ENCODE measurements at places on chromosomes 11 and 22.

- DNase-seq = peak; percentile 14
Measured at GRCh38 chr11:111324277-111324720, 26.0 kb downstream of the POU2AF3 start.

DNA sequence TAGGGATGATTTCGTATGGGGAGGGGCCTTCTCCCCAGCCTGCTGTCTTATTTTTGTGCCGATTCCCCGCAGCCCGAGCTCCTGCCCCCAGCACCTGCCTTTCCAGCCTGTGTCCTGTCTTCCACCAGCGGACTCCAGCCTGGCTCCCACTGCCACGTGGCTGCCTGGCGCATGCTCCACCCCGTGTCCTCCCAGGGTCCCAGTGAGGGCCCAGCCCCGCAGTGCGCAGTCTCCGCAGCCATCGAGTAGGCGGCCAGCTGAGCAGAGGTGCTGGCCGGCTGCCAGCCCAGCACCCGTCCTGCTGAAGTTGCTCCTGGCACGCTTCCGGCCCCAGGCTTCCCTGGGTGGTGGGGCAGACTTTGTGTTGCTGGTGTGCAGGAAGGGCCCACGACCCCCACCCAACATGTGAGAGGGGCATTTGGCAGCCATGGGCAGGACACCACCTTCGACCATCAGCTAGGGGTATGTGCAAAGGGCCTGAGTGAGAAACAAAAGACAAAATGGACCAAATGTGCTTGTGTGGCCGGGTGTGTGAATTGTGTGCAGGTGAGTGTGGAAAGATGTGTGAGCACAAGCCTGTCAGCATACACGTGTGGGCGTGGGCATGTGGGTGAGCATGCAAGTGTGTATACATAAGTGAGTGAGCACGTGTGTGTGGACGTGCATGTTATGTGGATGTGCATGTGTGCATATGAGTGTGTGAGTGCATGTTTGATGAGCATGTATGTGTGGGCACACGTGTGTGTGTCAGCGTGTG, 55.9 kb downstream of the RTN4R start:
- no peak for DNase-seq

- DNase-seq = peak; percentile 18
Measured at GRCh38 chr22:27918341-27919221, 475 bp downstream of the PITPNB start.

DNA sequence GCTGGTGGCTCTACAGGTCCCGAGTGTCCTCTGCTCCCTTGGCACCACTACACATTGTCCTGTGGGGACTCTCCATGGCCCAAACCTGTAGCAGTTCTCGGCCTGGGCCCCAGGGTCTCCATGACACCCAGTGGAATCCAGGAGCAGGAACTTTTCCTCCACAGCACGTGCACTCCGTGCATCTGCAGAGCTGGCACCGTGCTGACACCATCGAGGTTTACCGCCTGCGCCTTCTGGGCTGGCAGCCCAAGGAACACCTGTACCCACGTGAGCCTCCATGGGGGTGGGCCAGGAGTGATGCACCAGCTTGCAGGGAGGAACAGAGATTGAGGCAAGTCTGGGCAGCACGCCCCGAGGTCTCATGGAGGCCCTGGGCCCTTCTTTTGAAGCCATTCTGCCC, 25.2 kb downstream of the TSPAN32 start:
- no peak for DNase-seq

DNA sequence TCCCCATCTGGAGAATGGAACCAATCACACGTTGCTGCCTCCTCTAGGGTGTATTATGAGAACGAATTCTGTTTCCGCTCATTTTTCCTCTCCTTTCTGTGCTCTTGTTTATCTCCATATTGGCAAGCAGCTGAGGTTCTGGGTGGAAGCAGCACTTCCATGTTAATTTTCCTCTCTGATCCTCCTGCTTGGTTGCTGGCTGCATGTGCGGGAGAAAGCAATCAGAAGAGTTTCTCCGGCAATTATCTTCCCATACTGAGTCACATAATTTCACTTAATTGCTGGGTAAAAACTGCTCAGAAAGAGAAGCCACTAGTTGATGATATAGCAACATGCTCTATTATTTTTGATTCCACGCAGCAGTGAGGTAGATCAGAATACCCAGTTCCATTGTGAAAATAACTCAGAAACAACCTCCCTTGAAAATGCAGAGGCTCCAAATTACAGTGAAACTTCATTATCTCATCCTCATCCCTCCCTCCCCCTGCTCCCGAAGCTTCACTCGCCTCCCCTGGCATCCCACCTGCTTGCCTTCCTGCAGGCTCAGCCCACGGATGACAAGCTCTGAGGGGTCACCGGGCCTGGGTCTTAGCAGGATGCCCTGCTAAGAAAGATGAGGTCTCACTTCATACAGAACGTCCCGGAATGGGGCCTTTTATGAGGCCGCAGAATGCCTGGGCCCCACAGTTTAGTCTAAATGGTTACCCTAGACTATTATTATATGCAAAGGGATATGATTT, 20.4 kb downstream of the FXYD6 start:
- DNase-seq = no peak

- DNase-seq = no peak
Measured at GRCh38 chr22:36027579-36027934, 1.1 kb downstream of the RBFOX2 start.

GRCh38 chr11:65236194-65237059, 25.3 kb upstream of the POLA2 start:
- no peak for DNase-seq

DNA sequence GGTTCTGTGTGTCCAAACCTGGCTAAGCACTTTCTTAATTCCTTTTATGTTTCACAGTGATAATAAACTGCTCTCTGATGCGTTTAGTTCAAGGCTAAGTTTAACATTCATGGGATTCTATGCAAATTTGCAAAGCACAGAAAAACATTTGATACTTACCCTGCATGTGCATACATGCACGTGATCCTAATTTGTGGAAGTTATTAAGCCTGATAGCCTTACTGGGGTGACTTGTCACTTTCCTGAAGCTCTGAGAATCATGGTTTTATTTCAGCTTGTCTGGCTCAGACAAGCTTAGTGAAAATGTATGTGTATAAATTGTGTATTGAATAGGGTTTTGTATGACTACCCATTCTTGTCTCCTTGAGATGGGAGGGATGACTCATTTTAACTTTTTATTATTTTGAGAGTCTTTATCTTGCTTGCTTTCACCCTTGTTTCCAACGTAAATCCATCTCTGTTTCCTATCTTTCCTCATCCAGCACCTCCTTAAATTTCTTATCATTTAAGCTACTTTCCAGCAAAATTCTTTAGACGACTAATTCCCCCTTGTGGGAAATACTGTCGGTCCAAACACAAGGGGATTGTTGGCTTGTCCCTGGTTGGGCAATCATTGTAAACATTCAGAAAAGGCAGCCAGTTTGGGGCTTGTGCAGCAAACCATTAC, 167.1 kb downstream of the C11orf91 start:
- DNase-seq = no peak

- no peak for DNase-seq
Measured at GRCh38 chr11:61134801-61135257, 26.4 kb downstream of the VPS37C start.

DNA sequence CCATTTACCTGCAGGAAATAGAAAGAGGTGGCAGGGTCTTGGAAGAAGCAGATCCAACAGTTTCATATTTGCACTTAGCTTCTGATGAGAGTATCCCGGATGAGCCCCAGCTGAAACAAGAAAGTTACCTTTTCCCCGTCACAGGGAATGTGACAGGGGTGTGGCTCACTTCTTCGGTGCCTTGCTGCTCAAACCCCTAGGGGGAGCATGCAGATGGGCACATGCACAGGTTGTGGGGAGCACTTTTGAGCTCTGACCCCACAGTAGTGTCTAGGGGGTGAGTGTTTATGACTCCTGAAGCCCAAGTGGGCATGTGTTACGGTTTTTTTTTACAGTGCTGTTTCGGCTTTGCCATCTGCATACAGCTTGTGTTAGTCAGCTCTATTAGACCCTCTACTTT, 1221.0 kb downstream of the JRKL start:
- no peak for DNase-seq

DNA sequence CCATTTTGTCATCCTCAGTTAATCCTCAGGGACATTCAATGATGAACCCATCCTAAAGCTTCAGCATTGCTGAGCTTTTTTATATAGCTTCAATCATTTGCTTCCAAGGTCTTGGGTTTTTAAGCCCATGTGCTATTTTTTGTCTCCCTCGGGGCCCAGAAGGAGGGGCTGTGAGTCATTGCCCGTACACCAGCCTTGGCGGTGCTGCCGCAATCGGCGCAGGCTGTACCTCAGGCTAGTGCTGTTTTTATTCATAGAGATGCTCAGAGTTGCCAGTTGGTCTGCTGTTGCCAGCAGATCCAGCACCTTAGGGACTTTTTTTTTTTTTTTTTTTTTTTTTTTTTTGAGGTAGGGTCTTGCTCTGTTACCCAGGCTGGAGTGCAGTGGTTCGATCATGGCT, 35.5 kb downstream of the ACO2 start:
- no peak for DNase-seq

DNA sequence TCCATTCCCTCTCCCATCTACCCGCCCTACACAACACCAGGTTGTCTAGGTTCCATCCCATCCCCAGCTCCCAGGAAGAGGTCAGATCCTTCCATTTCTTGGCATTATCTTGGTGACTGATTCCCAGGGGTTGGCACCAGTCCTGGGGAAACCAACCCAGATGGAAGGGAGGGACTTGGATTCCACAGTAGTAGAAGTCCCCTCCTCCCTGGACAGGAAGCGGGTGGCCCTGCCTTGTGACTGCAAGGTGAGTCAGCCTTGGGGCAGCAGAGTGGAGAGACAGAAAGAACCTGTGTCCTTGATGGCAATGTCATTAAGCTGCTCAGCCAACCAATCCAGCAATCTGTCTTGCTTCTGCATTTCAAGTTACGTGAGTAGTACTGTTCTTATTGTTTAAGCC, 26.5 kb downstream of the SYT13 start:
- DNase-seq = no peak

DNA sequence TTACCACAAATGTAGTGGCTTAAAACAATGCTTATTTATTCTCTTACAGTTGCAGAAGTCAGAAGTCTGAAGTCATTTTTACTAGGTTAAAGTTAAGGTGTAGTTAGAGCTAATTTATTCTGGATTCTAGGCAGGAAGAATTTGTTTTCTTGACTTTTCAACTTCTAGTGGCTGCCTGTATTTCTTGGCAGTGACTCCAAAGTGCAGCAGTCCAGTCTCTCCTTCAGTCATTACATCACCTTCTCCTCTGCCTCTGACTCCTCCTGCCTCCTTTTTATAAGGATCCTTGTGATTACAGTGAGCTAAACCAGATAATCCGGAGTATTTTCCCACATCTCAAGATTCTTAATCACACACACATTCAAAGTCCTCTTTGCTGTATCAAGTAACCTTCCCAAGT, 581.4 kb downstream of the KCNA4 start:
- no peak for DNase-seq

GRCh38 chr11:12685229-12685628, 11.0 kb downstream of the TEAD1 start:
- no peak for DNase-seq

DNA sequence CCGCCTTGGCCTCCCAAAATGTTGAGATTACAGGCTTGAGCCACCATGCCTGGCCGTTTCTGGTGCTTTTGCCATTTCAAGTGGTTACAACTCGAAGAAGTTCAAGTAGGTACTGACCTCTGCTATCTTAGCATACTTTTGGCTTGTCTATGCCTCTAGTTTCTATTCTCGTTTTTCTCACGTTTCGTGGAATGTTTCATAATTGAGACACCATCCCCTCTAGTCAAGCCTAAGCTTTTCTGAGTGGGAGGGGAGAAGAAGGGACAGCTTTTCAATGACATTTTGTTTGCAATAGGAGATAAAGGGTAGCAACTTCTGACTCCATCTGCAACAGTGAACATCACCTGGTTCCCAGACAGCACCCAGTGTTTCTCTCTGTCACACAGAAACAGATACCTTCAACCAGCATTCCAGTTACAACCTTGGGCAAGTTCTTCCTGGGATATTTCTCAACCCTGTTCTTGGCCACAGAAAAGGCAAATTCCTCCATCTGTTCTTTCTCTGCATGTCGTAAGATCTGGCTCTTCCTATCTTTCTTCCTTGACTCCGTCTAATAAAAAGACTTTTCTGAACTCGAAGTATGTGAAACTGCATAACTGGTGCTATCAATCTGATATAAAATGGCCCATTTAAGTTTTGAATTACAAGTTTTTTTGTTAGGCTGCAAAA, 25.5 kb downstream of the DDI1 start:
- DNase-seq = no peak

DNA sequence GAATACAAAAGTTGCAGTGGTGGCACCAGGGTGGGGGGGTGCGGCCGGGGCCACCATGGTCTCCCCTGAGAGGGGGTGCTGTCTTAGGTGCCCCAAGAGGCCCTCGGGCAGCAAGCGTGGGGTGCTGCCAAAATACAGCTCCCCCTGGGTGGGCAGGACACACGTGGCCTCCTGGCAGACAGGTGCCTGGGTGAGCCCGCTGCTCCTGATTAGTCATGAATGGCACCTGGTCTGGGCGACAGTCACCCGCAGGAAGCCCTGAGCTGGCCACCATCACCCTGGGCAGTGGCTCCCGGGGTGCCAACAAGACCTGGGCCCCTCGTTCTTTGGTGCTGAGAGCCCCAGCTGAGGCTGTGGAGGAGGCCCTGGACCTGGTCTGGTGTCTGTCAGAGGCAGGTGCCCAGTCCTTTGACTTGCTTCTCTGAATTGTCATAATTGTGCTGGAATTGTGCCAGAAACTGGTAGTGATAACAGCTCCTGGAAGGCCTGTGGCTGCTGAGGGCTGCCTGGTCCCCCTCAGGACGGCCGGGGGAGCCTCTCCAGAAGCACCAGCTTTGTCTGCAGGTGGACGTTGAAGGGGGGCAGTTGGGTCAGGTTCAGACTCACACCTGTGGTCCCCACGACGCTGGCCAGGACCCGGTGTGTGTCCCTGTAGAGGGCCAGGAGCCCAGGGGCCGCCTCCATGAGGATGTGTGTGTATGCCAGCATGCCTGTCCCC, 14.8 kb downstream of the ALG12 start:
- DNase-seq = no peak

- no peak for DNase-seq
Measured at GRCh38 chr22:36839356-36840073, 21.3 kb upstream of the NCF4 start.

DNA sequence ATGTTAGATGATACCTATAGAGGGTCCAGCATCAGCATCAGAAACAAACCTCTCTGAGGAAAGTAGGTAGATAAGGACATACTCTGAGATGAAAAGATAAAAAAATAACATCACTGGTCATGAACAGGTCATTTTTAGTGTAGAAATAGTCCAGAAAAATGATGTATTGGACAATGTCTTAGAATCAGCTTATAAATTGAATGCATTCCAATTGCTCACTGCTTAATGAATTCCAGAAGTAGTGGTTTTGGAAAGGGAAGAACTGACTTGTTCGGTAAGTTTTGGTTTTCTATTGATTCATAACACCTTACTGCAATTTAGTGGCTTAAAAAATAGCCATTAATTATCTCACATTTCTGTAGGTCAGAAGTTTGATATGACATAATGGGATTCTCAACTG, 929.5 kb upstream of the CCDC90B start:
- no peak for DNase-seq

GRCh38 chr11:36108881-36109589, 165.2 kb downstream of the LDLRAD3 start:
- DNase-seq = no peak

Data from amniotic stem cell (primary cell).